ENCODE measurements at places on chromosomes 4 and X.

GRCh38 chr4:101987623-101988243 is 197.2 kb downstream of the BANK1 start:
- no peak for DNase-seq

- no peak for DNase-seq
Observed at GRCh38 chr4:109462802-109463201, 29.2 kb downstream of the SEC24B start.

- DNase-seq: no peak
Observed at GRCh38 chrX:21503593-21503992, 129.4 kb downstream of the CNKSR2 start.

- DNase-seq: no peak
Observed at GRCh38 chr4:152935631-152936445, at the start of gene FHDC1. Gene FHDC1 (plus strand): TSS chr4:152936323. CDS start chr4:152943058, 6,735 bp downstream.

GRCh38 chrX:48487362-48487798 is 11.4 kb downstream of the FTSJ1 start:
- DNase-seq: no peak

- peak; percentile 30 for DNase-seq
Observed at GRCh38 chrX:132631579-132632232, 142.9 kb upstream of the MBNL3 start.

GRCh38 chrX:40938423-40938822 is 146.8 kb upstream of the USP9X start:
- no peak for DNase-seq

- DNase-seq: no peak
Observed at GRCh38 chr4:165927815-165928214, 54.8 kb downstream of the TLL1 start.

- no peak for DNase-seq
Observed at GRCh38 chrX:70084592-70085240, 22.5 kb downstream of the OTUD6A start.

DNA sequence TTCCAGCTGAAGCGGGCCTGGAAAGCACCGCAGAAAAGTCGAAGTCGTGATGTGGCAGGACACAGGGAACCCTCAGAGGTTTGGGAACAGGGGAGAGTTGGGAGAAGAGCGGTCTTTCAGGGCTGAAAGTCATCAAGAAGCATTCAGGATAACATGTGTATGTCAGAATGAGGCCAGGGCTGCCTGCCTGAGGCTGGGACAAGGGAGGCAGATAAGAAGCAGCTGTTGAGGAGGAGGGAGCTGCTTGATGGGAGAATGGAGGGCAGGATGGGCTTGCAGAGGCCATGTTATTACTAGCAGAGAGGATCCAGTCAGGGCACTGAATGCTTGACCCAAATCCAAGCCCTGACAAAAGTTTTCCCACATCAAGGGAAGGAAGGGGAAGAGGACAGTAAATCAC is 132.0 kb downstream of the ATG4A start:
- DNase-seq: no peak

DNA sequence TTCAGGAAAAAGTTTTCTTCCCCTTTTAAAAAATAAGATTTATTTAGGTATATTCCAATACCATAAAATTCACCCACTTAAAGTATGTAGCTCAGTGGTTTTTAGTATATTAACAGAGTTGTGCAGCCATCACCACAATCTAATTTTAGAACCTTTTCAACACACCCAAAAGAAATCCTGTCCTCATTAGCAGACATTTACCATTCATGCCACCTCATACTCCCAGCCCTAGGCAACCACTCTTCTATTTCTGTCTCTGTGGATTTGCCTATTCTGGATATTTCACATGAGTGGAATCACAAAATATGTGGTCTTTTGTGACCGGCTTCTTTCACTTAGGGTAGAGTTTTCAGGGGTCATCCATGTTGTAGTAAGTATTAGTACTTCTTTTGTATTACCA is 7.4 kb downstream of the ZNF81 start:
- no peak for DNase-seq

DNA sequence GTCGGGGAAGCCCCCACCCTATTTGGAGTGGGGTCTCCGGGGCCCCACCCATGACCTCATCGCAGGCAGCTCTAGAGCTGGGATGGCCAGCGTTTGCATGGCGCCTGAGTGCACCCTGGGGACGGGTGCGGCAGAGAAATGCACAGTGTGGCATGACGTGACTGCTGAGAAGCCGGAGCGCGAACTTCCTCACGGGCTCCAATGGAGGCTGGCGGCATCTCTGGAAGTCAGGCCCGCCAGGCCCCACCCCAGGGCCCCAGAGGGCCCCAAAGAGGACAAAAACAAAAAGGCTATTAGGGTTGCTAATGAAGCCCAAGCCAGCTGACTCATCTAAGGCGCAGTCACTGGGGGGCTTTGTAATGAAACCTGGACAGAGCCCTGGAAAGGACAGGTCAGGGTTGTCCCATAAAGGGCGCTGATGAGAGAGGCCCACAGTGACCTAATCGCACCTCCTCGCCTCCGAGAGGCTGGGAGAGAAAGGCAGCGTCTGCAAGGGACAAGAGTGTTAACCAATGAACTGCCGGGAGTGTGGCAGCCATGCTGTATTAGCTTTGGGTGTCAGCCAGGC is 86.0 kb upstream of the C1QTNF7 start:
- DNase-seq: no peak

Measured in Panc1 (cell line).